Activated T-cell treated with anti-CD3 and anti-CD28 coated beads for 24 hours (primary cell): ENCODE measurements at places on chromosomes 7 and 10.

- no peak for DNase-seq
Observed at GRCh38 chr10:115355162-115355760, 262.1 kb downstream of the ATRNL1 start.

DNA sequence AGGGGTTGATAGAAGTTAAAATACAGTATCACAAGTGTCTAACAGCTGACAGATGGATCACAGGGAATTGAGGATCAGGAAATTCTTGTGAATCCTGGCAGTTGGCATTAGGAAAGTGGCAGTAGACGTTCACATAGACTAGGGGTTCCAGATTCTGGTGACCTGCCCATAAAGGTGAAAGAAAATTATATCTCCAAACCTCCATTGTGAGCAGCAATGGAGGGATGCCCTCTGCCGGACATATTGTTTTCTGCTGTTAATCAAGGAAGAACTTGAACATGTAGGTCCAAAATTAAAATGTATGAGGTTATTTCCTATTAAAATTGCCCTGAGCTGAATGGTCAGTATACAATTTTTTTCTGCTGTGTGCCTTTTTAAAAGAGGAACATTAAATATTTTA is 5.1 kb downstream of the NME8 start:
- no peak for DNase-seq

GRCh38 chr7:85172530-85172941 is 14.3 kb downstream of the SEMA3D start:
- DNase-seq, result no peak

DNA sequence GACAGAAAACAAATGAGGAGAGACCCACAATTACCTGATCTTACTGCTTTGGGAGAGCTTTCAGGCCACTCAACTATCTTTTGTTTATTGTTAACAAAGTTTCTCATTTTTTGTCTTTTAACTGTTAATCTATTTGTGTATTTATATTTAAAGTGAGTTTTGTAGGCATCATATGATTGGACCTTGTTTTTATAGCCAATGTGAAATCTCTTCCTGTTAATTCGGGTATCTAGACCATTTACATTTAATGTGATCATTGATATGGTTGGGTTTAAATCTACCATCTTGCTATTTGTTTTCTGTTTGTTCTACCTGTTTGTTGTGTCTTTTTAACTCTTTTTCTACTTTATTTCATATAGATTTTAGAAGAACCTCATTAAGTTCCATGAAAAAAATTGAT is 12.5 kb downstream of the OPALIN start:
- no peak for DNase-seq

DNA sequence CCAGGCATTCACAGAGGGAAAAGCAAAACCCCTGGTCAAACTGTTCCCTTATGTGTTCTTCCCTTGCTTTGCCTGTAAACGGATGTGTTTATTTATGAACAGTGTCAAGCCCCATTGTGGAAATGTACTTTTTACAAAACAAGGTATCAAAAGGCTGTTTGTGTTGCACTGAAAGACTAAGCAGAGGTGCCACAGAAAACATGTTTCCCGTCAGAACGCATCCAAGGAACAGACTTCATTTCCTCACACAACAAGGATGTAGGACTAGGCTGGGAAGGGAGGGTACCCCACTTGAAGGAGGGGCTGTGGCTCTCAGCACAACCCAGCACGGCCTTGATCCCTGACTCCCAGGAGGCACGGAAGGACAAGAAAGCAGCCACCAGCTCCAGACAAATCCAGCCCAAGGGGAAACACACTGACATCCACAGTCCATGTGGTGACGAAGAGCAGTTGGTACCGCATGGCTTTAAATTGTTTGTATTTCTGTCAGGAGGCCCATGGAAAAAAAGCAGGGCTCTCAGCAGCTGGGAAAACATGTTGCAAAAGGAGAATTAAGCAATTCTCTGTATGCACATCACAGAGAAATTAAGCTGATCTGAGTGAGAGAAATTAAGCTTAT is 85.6 kb downstream of the RNF216 start:
- DNase-seq, result no peak

- no peak for DNase-seq
Observed at GRCh38 chr7:112120696-112121217, 85.4 kb downstream of the DOCK4 start.

GRCh38 chr7:158101821-158102450 is 485.7 kb downstream of the PTPRN2 start:
- no peak for DNase-seq

DNA sequence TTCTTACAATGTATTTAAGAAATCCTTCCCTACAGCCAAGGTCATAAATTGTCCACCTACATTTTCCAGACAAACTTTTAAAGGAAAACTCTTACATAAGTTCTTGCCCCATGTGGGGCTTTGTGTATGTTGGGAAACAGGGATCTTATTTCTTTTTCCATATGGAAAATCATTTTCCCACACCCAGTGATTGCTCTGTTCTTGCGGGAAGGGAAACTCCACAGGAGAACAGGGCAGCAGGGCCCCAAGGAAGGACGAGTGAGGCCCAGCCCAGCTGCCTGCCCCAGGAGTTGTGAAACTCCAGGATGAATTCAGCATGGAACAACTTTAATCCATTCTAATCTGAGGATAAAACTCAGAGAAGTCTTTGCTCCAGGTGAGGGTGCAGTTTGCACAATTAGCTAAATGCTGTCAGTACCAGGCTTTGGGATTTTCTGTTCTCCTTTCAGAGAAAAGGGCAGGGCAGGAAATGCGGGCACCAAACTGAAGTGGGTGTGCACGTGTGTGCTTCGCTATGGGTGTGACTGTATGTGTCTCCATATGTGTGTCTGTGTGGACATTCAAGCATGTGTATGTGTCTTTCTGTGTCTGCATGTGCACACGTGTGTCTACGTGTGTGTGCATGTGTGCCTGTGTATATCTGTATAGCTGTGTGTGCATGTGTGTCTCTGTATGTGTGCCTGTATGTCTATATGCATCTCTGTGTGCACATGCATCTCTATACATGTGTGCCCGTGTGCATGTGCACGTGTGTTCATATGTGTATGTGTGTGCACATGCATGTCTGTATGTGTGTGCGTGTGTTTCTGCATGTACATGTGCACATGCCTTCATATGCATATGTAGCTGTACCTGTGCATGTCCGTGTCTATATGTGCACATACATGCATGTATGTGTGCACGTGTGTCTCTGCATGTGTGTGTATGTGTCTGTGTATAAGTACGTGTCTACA is 102.0 kb upstream of the FAM20C start:
- no peak for DNase-seq
